Right atrium auricular region (tissue), 2 donors: ENCODE measurements at places on chromosomes 2 and 18. TPM values are rescaled to one million over a fixed set of nuclear protein-coding genes. Genes with fewer than 3 reads are reported as not detected.

DNA sequence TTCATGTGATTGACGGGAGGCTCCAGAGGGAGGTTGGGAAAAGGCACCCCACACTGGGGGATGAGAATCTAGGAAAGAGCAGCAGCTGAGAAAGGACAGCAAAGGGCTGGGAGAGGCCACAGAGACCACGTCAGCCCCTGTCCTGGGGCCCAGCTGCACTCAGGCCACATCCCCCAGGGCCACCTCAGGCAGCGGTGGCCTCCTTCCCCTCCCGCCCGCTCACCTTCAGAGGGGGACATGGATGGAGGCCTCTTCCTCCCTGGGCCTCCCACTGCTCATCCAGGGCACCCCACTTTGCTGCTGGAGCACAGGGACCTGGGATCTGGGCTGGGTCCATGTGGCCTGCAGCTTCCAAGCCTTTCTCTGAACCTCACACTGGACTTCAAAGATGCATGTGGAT lies 199.8 kb upstream of the HDAC4 start:
- no peak for DNase-seq
- H3K4me3 ChIP-seq, result no peak overlapping the region
- H3K27me3 ChIP-seq, result no peaks in the 10 kb centered on the region
- no peaks in the 10 kb centered on the region for H3K36me3 ChIP-seq
- H3K27ac ChIP-seq, result no peak overlapping the region

DNA sequence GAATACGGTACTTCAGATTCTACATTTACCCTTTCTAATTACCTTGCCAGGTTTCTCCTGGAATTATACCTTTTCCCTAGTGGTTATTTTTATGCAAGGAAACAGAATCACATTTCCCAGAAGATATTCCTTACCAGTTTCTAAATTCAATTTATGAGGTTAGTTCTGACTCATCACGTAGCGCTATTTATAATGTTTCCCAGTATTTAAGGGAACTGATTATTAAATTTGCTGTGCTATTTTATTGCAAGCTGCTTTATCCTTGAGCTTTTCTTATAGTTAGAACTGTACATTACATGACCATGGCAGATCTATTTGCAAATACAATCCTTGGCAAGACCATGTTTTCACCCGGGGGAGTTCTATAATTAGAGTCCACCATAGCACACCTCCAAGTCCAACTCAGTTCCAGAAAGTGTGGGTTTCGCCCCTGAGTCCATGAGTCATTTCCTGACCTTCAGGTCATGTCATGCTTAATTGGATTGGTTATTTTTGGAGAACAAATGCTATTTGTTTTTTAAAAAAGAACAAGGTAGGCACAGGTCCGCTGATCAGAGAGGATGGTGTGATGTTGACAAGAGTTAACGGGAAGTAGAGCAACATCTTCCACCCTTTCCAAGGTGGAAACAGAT lies 126.6 kb downstream of the ZNF532 start:
- no peaks in the 10 kb centered on the region for H3K36me3 ChIP-seq
- no peak overlapping the region for H3K4me3 ChIP-seq
- peaks cover 53% of the 10 kb centered on the region for H3K4me1 ChIP-seq
- H3K27me3 ChIP-seq, result no peaks in the 10 kb centered on the region
- DNase-seq, result no peak

DNA sequence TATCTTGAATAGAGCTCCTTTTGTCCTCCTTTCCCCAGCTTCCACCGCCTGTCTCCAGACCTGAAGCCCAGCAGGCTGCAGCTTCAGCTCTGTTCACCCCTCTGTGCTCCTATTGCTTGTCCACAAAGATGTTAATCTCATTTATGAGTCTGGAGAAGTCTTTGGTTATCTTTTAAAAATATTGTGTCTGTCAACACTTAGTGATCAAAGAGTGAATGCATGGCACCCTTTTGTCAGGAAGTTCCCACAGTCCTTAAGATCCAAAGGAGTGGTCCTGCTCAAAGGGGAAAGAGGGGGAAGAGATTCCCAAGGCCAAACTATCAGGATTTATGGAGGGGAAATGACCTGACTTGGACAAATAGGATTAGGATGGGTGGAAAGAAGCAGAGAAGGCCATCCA lies 118.9 kb downstream of the ACAA2 start:
- no peak for DNase-seq
- H3K4me1 ChIP-seq, result peaks cover 5% of the 10 kb centered on the region
- no peaks in the 10 kb centered on the region for H3K27me3 ChIP-seq

- H3K27ac ChIP-seq, result no peak overlapping the region
- no peak overlapping the region for H3K4me3 ChIP-seq
- no peak for DNase-seq
These were observed 54.1 kb downstream of the DYSF start for GRCh38 chr2:71507476-71507875.

- no peaks in the 10 kb centered on the region for H3K4me1 ChIP-seq
- H3K4me3 ChIP-seq, result no peak overlapping the region
- no peak overlapping the region for H3K27ac ChIP-seq
- no peaks in the 10 kb centered on the region for H3K36me3 ChIP-seq
These were observed 620 bp downstream of the SLC14A1 start for GRCh38 chr18:45724601-45725000.

GRCh38 chr2:18837240-18837639 lies 247.9 kb upstream of the NT5C1B start:
- no peaks in the 10 kb centered on the region for H3K27me3 ChIP-seq
- no peaks in the 10 kb centered on the region for H3K4me1 ChIP-seq
- H3K27ac ChIP-seq, result no peak overlapping the region
- H3K4me3 ChIP-seq, result no peak overlapping the region

DNA sequence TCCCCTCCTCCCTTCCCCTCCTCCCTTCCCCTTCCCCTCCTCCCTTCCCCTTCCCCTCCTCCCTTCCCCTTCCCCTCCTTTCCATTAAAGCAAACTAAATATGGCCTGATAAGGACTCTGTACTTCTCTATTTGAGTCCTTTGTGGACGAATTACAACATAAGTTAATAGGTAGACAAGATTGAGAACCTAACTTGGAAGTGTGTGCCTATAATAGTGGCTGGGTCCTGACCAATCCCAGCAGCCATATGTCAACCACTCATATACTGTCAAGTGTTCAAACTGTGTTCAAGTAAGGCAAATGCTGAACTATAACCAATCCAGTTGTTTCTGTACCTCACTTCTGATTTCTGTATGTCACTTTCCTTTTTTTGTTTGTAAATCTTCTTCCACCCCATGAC lies 97.1 kb upstream of the RBMS1 start:
- no peaks in the 10 kb centered on the region for H3K27me3 ChIP-seq
- DNase-seq, result no peak
- H3K36me3 ChIP-seq, result no peaks in the 10 kb centered on the region

DNA sequence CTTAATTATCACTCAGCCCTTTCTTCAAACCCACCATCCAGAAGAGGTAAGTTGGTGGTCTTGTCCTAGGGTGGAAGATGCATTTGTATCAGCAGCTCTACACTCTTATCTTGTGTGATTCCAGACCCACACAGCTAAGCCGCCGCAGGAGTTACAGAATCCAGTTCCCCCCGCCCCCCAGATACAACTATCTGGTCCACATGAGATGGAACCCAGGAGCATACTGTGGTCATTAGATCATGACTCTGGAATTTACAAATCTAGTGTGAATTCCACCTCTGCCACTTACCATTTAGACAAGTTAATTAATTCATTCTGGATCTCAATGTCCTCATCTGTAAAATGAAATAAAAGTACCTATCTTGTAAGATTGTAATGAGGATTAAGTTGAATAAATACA lies 486.4 kb downstream of the BCL11A start:
- no peak for DNase-seq
- no peaks in the 10 kb centered on the region for H3K4me1 ChIP-seq
- H3K36me3 ChIP-seq, result no peaks in the 10 kb centered on the region

DNA sequence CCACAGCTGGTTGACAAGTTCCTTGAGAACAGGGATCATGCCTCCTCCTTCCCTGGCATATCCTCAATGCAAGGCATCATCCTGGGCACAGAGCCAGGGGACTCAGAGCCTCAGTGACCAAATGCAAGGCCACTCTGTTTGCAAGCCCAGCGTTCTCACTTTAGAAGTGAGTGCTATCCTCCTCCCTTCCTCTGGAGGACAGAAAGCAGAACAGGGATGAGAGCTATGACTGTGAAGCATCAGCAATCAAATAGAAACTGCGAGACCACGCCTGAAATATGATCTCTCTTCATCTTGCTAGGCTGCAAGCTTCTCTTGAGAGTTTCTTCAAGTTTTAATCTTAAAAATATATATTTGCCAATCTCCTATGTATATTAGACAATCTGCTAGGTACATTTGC lies 119.8 kb downstream of the LRATD1 start:
- H3K36me3 ChIP-seq, result no peaks in the 10 kb centered on the region
- no peak overlapping the region for H3K27ac ChIP-seq
- H3K4me3 ChIP-seq, result no peak overlapping the region
- no peaks in the 10 kb centered on the region for H3K27me3 ChIP-seq

GRCh38 chr2:60320724-60321123 lies 232.7 kb downstream of the BCL11A start:
- DNase-seq, result no peak
- H3K27me3 ChIP-seq, result no peaks in the 10 kb centered on the region
- H3K27ac ChIP-seq, result no peak overlapping the region
- no peak overlapping the region for H3K4me3 ChIP-seq
- no peaks in the 10 kb centered on the region for H3K4me1 ChIP-seq

DNA sequence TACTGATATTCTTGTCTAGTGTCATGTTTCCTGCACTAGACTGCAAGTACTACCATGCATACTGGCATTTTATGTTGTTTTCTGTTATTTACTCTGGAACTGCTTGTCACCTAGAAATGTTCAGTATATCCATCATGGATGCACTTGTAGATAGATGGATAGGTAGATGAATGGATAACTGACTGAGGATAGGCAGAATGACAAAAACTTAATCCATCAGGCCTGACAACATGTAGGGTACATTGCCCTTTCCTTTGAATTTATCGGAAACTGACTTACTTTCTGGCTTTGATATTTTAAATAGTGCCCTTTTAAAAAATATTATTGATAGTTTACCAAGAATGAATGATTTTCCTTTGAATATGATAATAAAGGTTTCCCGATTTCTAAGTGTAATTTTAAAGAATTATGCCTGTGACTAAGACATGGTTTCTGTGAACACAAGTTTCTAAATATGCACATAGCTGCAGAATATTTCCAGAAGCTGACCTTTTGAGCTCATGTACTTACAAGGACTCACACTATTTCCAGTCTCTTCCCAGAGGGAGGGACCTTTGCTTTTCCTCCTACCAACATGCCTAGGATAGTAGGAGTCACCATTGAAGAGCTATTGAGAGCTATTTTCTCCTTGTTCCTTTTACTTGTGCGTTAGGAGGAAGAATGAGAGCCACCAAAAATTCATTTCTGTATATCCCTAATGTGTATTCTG lies 81.3 kb downstream of the ANKRD12 start:
- H3K27ac ChIP-seq, result no peak overlapping the region
- no peak for DNase-seq
- H3K36me3 ChIP-seq, result peaks cover 30% of the 10 kb centered on the region
- H3K4me3 ChIP-seq, result no peak overlapping the region
- no peaks in the 10 kb centered on the region for H3K27me3 ChIP-seq

DNA sequence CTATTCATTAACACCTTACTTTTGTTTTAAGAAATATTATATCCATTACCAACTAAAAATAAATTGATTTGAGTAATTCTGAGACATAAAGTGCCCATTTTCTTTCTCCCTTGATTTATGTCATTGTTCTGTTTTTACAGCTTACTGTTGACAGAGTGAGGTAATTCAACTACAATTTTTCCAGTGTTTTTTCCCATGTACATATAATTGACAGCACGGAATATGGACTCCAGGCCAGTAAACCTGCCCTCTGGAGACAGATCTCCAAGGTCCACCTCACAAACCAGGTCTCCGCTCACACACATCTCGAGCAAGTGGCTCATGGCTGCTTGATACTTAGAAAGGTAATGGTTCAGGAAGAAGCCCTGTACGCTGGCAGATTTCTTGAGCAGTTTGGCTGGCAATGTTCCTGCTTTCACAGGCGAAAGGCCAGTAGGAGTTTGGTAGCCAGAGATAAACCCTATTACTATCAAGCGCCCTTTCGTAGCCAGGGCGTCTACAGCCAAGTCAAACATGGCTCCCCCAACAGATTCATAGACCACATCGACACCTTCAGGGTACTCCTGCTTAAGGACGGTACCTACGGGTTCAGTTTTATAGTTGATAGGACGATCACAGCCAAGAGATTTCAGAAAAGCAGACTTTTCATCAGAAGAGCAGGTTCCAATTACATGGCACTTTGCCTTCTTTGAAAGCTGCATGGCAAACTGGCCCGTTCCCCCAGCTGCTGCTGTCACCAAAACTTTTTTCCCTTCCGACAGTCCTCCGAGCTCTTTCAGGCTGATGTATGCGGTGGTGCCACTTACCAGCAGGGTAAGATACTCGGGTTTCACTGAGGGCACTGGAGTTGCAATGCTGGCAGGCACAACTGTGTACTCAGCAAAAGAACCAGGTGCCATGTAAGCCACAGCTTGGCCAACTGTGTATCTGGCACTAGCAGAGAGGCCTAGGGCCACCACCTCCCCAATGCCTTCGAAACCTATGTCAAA lies 7.4 kb downstream of the PTGR3 start:
- peak overlapping the region; percentile 33 for H3K27ac ChIP-seq
- no peaks in the 10 kb centered on the region for H3K27me3 ChIP-seq
- peaks cover 49% of the 10 kb centered on the region for H3K4me1 ChIP-seq
- no peak for DNase-seq
- no peak overlapping the region for H3K4me3 ChIP-seq
- H3K36me3 ChIP-seq, result peaks cover 6% of the 10 kb centered on the region

DNA sequence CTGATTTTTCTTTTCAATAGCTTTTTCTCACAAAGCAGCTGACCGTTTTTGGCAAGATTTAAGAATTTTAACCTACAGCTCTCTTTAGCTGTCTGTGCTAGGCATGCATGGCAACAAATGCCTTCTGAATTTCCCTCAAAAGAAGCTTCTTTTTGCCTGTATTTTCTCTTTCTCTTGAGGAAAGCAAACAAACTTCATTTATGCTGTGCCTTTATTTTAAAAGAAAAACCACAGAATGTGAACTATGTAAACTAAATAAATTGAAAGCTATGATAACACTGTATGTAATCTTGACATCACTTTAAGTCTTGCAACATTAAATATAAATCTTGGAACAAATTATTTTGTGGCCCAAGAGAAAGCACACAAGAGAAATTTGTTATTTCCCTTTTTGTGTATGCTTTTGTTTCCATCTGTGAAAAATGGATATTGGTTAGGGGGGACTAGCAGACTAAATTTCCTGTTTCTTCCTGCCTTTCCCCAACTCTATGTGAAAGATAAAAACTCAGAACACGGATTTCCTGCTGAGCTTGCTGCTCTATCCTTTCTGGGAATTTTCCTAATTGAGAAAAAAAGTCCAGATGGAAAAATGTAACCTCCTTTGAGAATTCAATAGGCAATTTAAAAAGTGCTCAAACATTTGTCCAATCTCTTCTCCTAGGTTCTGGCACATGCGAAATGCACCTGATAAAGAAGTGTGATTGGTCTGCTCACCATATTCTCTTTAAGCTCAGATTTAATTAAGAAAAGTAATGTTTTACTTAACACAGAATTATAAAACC lies 20.9 kb upstream of the TFPI start:
- no peaks in the 10 kb centered on the region for H3K4me1 ChIP-seq
- no peaks in the 10 kb centered on the region for H3K27me3 ChIP-seq
- DNase-seq, result no peak

ATP6V1C2 gene
- total RNA-seq, result 0.12 TPM

RAB31 gene
- 29.2 TPM for total RNA-seq

SULT1C4 gene
- total RNA-seq, result 9.8 TPM

CFAP221 gene
- total RNA-seq, result 1.1 TPM

GAL3ST2 gene
- total RNA-seq, result 1.1 TPM

PTPN18 gene
- total RNA-seq, result 20.8 TPM

GKN2 gene
- not detected for total RNA-seq
